ENCODE measurements at places on chromosomes 16 and 17. TPM values are rescaled to one million over a fixed set of nuclear protein-coding genes. Genes with fewer than 3 reads are reported as not detected.

The KRTAP4-9 gene
- not detected for total RNA-seq

The ABCC11 gene
- total RNA-seq = 0.15 TPM

The KCNG4 gene
- not detected for total RNA-seq

The CA5A gene
- total RNA-seq = not detected

The CLDN7 gene
- total RNA-seq = 1.5 TPM

The ZDHHC1 gene
- total RNA-seq = 1.1 TPM

The MRPL38 gene
- total RNA-seq = 166 TPM

The DNASE1L2 gene
- total RNA-seq = 1.4 TPM

The KRTAP3-2 gene
- total RNA-seq = not detected

The C1QTNF1 gene
- total RNA-seq = 0.08 TPM

The LRRC37B gene
- total RNA-seq = 12.3 TPM

The SLC6A4 gene
- total RNA-seq = not detected

The GLOD4 gene
- 82.4 TPM for total RNA-seq

The SLFN14 gene
- total RNA-seq = 0.32 TPM

The HSD17B2 gene
- total RNA-seq = not detected

The STX1B gene
- 0.34 TPM for total RNA-seq

The KRTAP2-1 gene
- total RNA-seq = not detected

The MED31 gene
- 25.2 TPM for total RNA-seq

The DCTN5 gene
- total RNA-seq = 88.3 TPM

The HLF gene
- total RNA-seq = 0.51 TPM

The CHST4 gene
- not detected for total RNA-seq

The SOST gene
- total RNA-seq = not detected

The VAT1L gene
- not detected for total RNA-seq

The TBC1D3D gene
- total RNA-seq = 0.10 TPM

The HOXB9 gene
- 5.5 TPM for total RNA-seq

The NATD1 gene
- total RNA-seq = 1.9 TPM

The RPH3AL gene
- total RNA-seq = 0.80 TPM

The CORO6 gene
- 5.5 TPM for total RNA-seq

The ZNF598 gene
- total RNA-seq = 94.2 TPM

The IL34 gene
- total RNA-seq = not detected

The LRRC75A gene
- 1.8 TPM for total RNA-seq

The C16orf95 gene
- 10.3 TPM for total RNA-seq

The RFWD3 gene
- total RNA-seq = 118 TPM

The SPNS2 gene
- total RNA-seq = 0.42 TPM

The ABCA9 gene
- not detected for total RNA-seq

The LUC7L gene
- total RNA-seq = 70.0 TPM

The GDPD1 gene
- total RNA-seq = 1.7 TPM

The TBC1D3B gene
- total RNA-seq = 3.2 TPM

The CALB2 gene
- not detected for total RNA-seq

The DNAI2 gene
- 0.36 TPM for total RNA-seq

The CMTM2 gene
- total RNA-seq = 0.36 TPM

The BRIP1 gene
- 16.2 TPM for total RNA-seq

The CA10 gene
- total RNA-seq = not detected

The NPIPB8 gene
- 0.90 TPM for total RNA-seq
